Upper lobe of right lung (tissue), 1 donor: ENCODE measurements at places on chromosomes 12 and 14. TPM values are rescaled to one million over a fixed set of nuclear protein-coding genes. Genes with fewer than 3 reads are reported as not detected.
A peak's percentile ranks its signal among the peaks of the same experiment; 100 is the strongest.

GRCh38 chr12:25384893-25385248 lies 134.1 kb upstream of the KRAS start:
- no peak for DNase-seq
- no peaks in the 10 kb centered on the region for H3K27me3 ChIP-seq
- H3K27ac ChIP-seq, result peak overlapping the region; percentile 100
- peaks cover 8% of the 10 kb centered on the region for H3K4me1 ChIP-seq
- H3K36me3 ChIP-seq, result no peaks in the 10 kb centered on the region

Gene EID3
- total RNA-seq, result 4.4 TPM

- peaks cover 29% of the 10 kb centered on the region for H3K4me1 ChIP-seq
- no peak overlapping the region for H3K27ac ChIP-seq
- peaks cover 97% of the 10 kb centered on the region for H3K36me3 ChIP-seq
- H3K27me3 ChIP-seq, result no peaks in the 10 kb centered on the region
Observed at GRCh38 chr14:23076785-23077408, 18.0 kb downstream of the ACIN1 start.

DNA sequence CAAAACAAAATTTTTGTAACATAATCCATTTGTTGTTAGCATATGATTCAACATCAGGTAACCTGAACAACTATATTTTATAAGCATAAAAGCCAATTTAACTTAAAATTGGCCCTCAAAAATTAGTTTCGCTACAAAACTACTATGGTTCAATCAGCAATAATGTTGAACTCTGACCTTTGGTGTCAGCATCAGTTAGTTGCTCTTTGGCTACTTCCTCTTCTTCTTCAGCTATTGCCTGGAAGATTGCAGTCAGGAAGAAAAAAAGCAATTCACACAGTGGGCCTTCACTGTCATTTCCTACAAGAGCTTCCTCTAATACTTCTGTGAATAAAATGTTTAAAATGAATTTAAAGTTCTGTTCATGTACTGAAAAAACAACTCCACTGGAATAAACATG lies 78.2 kb upstream of the CFL2 start:
- H3K36me3 ChIP-seq, result peaks cover 58% of the 10 kb centered on the region
- no peak for DNase-seq
- H3K4me1 ChIP-seq, result no peaks in the 10 kb centered on the region
- H3K27me3 ChIP-seq, result no peaks in the 10 kb centered on the region
- no peak overlapping the region for H3K27ac ChIP-seq

- no peaks in the 10 kb centered on the region for H3K27me3 ChIP-seq
- H3K27ac ChIP-seq, result no peak overlapping the region
- H3K4me3 ChIP-seq, result no peak overlapping the region
- DNase-seq, result no peak
Observed at GRCh38 chr12:120408771-120409170, 29.1 kb upstream of the COX6A1 start.

Gene SRRM4
- total RNA-seq, result 0.12 TPM

Gene SDR9C7
- total RNA-seq, result not detected

Gene NDUFB1
- total RNA-seq, result 95.4 TPM

Gene IL26
- total RNA-seq, result not detected

Gene CMA1
- total RNA-seq, result 1.4 TPM

DNA sequence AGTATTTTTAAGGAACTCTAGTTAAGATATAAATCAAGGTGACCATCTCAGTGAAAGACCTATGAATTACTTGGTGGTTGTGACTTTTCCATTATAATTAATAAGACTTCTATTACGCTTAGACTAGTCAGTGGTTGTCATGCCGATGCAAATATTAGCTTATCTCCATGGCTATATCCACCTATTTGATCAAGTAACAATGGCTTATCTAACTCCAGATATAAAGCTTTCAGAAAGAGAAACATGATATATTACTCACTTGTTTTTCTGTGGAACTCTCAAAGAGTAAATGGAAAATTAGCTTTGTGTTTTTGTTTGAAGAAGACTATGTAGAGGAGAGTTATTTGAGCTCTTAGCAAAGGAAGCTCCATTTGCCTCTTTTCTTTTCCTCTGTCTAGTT lies 323.8 kb upstream of the DCN start:
- DNase-seq, result no peak
- no peaks in the 10 kb centered on the region for H3K27me3 ChIP-seq
- no peak overlapping the region for H3K27ac ChIP-seq
- H3K4me1 ChIP-seq, result no peaks in the 10 kb centered on the region
- H3K36me3 ChIP-seq, result no peaks in the 10 kb centered on the region
- no peak overlapping the region for H3K4me3 ChIP-seq

Gene ASCL1
- total RNA-seq, result not detected

DNA sequence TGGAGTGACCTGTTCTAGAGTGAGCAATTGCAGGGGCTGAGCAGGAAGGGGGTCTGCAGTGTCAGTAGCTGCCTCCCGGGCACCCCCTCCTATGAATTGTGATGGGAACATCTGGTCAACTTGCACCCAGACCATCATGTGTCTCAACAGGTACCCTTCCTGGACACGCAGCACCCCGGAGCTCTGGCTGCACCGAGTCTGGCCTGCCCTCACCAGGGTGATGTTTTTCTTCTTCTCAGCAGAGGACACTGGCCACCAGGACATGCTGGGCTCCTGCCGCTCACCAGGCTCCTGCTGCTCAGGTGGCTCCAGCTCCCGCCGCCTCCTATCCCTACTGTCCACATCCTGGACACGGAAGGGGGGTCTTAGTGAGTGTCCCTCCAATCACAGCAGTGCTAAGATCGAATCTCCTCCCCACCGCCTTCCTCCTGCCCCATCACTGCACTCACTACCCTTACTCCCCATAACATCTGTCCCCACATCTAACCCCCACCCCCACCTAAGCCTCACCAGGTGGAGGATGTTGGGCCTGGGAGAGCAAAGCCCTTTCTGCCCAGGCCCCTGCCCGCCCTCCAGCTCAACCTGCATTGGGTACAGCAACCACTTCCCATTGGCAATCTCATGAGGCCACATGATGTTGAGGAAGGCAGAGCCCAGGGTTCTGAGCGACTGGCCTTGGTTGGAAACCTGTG lies 14.9 kb downstream of the ITGA7 start:
- no peak overlapping the region for H3K4me3 ChIP-seq
- peak; percentile 53 for DNase-seq
- H3K36me3 ChIP-seq, result no peaks in the 10 kb centered on the region
- no peaks in the 10 kb centered on the region for H3K27me3 ChIP-seq

GRCh38 chr14:104656014-104656714 lies 33.3 kb upstream of the INF2 start:
- no peak for DNase-seq
- no peak overlapping the region for H3K4me3 ChIP-seq
- H3K27ac ChIP-seq, result no peak overlapping the region
- H3K4me1 ChIP-seq, result peaks cover 5% of the 10 kb centered on the region
- H3K27me3 ChIP-seq, result peaks cover 7% of the 10 kb centered on the region
- no peaks in the 10 kb centered on the region for H3K36me3 ChIP-seq

GRCh38 chr12:80186727-80187217 lies 87.4 kb downstream of the OTOGL start:
- H3K27ac ChIP-seq, result peak overlapping the region; percentile 70
- no peaks in the 10 kb centered on the region for H3K36me3 ChIP-seq
- no peak overlapping the region for H3K4me3 ChIP-seq
- H3K27me3 ChIP-seq, result no peaks in the 10 kb centered on the region

Gene SOAT2
- not detected for total RNA-seq

DNA sequence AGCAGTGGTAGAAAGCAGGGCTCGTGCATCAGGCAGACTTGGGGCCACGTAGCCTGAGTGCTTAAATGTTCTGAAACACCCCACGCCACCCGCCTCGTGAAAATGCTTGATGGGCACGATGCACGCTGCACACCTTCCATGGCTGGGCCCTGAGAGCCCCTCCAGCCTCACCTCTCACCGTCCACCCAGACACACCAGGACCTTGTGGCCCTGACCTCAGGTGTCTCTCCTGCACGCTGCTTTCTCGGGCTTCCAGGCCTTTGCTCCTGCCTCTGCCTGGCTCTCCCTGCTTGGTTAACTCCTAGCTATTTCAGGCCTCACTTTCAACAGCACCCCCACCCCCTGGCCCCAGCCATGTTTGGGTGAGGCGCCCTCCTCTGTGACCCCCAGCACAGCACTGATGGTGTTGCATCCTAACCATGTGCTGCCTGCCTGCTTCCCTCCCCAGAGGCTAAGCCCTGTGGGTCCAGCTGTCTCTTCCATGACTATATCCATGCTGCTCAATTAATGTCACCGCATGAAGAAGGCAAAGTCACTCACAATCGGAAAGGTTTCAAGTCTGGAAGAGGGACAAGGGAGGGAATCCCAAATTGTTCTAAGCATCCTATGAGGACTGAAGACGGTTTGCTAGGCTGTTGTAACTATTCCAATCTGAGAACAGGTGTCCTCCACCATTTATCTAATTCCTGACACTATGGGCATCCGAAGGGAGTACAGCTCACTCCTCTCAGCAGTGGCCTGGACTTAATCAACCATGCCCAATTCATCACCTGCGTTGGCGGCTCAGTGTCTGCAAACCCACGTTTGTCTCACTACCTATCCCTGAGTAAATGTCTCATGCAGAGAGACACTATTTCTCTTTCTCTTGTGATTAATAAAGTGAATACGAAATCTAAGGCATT lies 82.2 kb downstream of the CCDC88C start:
- peaks cover 10% of the 10 kb centered on the region for H3K36me3 ChIP-seq
- H3K27me3 ChIP-seq, result no peaks in the 10 kb centered on the region
- H3K4me3 ChIP-seq, result no peak overlapping the region
- DNase-seq, result no peak
- H3K27ac ChIP-seq, result no peak overlapping the region

Gene MBD6
- 85.8 TPM for total RNA-seq

Gene EIF2S3B
- 0.52 TPM for total RNA-seq

- no peak overlapping the region for H3K4me3 ChIP-seq
- no peak for DNase-seq
- peak overlapping the region; percentile 15 for H3K27ac ChIP-seq
- H3K4me1 ChIP-seq, result peaks cover 42% of the 10 kb centered on the region
- H3K27me3 ChIP-seq, result no peaks in the 10 kb centered on the region
- no peaks in the 10 kb centered on the region for H3K36me3 ChIP-seq
Observed at GRCh38 chr12:45231515-45232145, 15.7 kb downstream of the ANO6 start.

GRCh38 chr14:80585506-80585835 lies 356.1 kb downstream of the CEP128 start:
- DNase-seq, result no peak
- H3K4me1 ChIP-seq, result no peaks in the 10 kb centered on the region
- no peak overlapping the region for H3K4me3 ChIP-seq
- H3K36me3 ChIP-seq, result no peaks in the 10 kb centered on the region
- no peaks in the 10 kb centered on the region for H3K27me3 ChIP-seq
- no peak overlapping the region for H3K27ac ChIP-seq

DNA sequence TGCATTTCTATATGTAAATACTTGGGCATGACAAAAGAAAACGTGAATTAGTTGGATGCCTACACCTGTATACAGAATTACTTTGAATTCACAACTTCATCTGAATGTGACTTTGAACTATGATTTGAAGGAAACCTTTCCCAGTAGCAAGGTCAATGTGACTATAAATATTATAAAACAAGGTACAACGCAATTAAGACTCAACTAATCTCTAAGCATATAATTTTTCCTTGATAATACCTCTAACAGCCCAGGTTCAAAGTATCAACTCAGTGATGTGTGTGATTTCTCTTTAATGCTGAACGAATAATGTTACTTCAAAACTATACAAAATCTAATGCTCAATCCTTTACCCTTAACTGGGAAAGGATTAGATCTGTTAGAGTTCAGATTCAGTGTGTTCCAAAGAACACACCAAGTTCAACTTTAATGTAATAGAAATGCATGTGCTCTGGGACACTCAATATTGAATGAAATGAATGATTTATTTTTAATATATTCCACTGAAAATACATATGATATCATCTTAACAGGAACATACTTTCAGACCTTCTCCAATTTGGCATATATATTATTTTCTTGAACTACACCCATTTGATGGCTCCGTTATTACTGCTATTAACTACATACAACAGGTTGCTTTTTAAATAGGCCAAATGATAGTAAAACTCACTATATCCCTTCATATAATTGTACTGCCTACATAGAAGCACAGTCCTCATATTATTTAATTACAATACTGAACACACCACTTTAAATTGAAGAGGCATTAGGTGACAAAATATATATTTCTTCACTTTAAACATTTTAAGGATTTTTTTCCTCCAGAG lies 40.1 kb upstream of the MTERF2 start:
- no peaks in the 10 kb centered on the region for H3K36me3 ChIP-seq
- DNase-seq, result no peak
- H3K4me1 ChIP-seq, result peaks cover 16% of the 10 kb centered on the region
- H3K4me3 ChIP-seq, result no peak overlapping the region
- H3K27ac ChIP-seq, result peak overlapping the region; percentile 74
- H3K27me3 ChIP-seq, result no peaks in the 10 kb centered on the region

GRCh38 chr12:124379938-124380754 lies 85.3 kb downstream of the RFLNA start:
- peaks cover 71% of the 10 kb centered on the region for H3K36me3 ChIP-seq
- H3K27ac ChIP-seq, result peak overlapping the region; percentile 81

- peak overlapping the region; percentile 65 for H3K27ac ChIP-seq
- H3K27me3 ChIP-seq, result no peaks in the 10 kb centered on the region
- H3K4me1 ChIP-seq, result peaks cover 27% of the 10 kb centered on the region
- DNase-seq, result no peak
- peak overlapping the region; percentile 51 for H3K4me3 ChIP-seq
- peaks cover 9% of the 10 kb centered on the region for H3K36me3 ChIP-seq
Observed at GRCh38 chr14:21096978-21097635, 1.3 kb downstream of the ZNF219 start.

GRCh38 chr12:69338936-69339335 lies 9.2 kb upstream of the LYZ start:
- DNase-seq, result no peak
- H3K4me3 ChIP-seq, result no peak overlapping the region
- H3K4me1 ChIP-seq, result peaks cover 41% of the 10 kb centered on the region
- H3K27ac ChIP-seq, result peak overlapping the region; percentile 42
- no peaks in the 10 kb centered on the region for H3K36me3 ChIP-seq

Gene TMEM52B
- 2.3 TPM for total RNA-seq

Gene CLEC4C
- total RNA-seq, result not detected

GRCh38 chr14:104363891-104364760 lies 215.4 kb upstream of the C14orf180 start:
- H3K27me3 ChIP-seq, result peaks cover 4% of the 10 kb centered on the region
- H3K4me1 ChIP-seq, result no peaks in the 10 kb centered on the region
- H3K36me3 ChIP-seq, result no peaks in the 10 kb centered on the region
- DNase-seq, result peak; percentile 51
- H3K4me3 ChIP-seq, result no peak overlapping the region

DNA sequence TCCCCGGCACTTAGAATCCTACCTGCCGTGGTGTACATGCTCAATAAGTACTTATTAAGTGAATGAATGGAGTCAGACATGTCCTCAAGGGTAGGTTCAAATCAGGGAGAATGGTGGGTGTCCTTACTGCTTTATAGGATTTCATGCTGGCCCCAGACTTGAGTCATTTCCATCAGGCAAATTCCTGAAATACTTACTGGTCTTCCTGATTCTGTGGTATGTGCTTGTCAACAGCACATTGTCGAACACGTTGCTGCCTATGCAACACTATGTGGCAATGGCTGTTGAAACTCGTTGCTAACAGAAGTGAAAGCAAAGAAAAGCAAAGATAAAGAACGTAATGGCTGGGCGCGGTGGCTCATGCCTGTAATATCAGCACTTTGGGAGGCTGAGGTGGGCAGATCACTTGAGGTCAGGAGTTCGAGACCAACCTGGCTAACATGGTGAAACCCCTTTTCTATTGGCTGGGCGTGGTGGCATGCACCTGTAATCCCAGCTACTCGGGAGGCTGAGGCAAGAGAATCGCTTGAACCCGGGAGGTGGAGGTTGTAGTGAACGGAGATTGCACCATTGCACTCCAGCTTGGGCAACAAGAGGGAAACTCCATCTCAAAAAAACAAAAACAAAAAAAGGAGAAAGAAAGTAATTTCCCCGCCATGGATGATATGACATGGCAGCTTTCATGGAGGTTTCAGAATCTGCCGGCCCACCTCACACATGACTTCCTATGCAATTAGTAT lies 214.9 kb downstream of the ZFP36L1 start:
- DNase-seq, result peak; percentile 81
- peak overlapping the region; percentile 76 for H3K27ac ChIP-seq
- H3K27me3 ChIP-seq, result no peaks in the 10 kb centered on the region
- H3K36me3 ChIP-seq, result no peaks in the 10 kb centered on the region
- no peak overlapping the region for H3K4me3 ChIP-seq

Gene TAS2R42
- not detected for total RNA-seq
